ENCODE measurements at places on chromosomes 1 and 21.

DNA sequence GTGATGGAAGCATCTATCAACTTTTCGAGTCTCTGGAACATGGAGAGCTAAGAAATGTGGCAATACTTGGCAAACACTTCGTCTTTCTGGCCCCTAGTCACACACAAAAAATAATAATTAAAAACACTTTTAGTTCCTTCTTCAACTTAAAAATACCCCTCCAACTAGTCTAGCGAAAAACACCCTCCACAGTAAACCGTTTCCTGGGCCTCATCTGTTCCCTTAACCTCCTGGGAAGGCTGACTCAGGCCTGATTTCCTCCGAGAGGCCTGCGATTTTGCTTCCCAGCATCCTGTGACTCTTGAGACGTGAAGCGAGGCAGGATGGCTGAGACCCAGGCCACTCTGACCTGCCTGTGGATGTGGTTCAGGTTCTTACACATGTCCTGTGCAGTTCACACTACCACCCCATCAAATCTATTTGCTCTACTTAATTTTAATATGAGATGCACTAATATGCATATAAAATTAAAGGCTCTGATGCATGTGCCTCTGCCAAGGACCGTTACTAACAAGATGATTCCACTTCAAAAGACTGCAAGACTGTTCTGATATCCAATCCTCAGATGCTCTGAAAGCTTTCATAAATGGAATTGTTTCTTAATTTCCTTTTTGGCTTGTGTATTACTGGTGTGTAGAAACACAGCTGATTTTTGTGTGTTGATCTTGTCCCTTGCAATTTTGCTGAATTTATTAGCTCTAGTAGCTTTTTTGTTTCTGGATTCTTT lies 3.5 kb downstream of the NAV1 start:
- no peak for DNase-seq

DNA sequence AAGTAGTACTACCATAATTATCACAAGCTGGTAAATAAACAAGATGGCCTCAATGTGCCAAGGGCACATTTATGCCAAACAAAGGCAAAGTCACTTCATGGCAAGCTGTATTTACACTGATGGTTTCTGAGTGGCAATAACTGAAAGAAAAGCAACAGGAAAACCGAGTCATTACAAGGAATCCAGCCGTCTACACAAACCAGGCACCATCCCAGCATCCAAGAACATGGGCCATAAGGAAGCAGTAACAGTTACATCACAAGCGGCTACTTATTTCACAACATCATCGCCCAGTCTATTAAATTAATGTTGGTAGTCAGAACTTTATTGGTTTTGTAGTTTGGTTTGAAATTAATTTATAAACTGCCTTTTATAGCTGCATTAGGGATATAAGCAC lies 214.2 kb downstream of the RERE start:
- DNase-seq = no peak

- no peak for DNase-seq
These were observed 441.8 kb upstream of the CXADR start for GRCh38 chr21:17071093-17071492.

DNA sequence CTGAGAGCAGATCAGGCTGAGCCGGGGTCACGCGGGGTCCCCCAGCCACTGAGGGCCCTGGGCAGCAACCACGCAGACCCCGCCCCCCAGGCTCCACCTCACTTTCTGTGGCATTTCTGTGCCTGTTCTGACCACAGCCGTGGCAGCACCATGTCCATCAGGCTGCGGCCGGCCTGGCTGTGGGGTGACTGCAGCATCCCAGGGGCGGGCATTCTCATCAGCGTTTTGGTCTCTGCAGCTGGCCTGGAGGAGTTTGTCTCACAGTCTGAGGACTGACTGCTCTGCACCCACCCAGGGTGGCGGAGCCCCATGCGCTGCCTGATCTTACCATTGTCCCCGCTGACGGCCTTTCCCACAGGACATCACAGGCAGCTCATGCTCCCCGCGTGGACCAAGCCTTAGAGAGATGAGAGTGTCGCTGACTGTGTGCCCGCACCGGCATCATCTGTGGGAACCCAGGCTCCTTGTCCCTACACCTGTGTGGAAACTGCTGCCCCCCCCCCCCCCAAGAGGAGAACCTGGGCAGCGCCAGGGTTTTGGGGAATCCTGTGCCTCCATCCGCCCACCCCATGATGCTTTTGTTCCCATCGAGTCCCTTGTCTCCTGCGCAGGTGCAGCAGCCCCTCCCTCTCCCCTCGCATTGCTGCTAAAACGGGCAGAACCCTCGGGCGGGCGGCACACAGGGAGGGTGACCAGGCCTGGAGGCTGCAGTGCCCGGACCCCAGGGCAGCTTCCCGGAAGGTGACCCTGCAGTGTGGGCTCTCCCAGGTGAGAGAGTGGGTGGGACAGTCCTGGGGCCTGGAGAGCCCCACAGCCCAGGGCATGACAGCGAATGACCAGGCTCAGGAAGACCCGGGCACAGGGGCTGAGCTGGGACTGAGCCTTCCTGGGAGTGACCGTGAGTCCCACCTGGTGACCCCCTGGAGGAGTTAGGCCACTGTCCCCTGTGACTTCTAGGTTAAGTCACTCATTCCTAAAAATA lies 1.8 kb downstream of the KRTAP10-1 start:
- no peak for DNase-seq

GRCh38 chr1:155872527-155872926 lies 13.2 kb downstream of the SYT11 start:
- no peak for DNase-seq

- no peak for DNase-seq
These were observed 136.0 kb downstream of the IGSF21 start for GRCh38 chr1:18243503-18244175.

- no peak for DNase-seq
These were observed 250.0 kb downstream of the SPATA17 start for GRCh38 chr1:217881131-217881543.

DNA sequence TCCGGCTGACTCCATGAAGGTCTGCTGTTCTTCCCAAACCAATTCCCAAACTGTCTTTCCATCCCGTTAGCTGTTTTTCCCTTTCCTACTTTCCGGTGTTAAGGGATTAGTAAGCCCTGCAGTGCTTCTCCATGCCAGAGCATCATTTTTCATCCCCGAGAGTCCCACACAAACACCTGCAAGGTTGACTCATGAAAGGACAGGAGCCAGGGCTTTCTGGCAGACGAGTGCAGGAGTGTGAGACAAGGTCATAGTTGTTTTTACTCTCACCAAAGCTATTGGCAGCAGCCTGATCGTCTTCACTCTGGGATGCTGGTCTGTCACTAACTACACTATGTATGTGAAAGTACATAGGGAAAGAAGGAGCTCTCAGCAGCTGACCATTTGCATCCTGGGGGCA lies 10.2 kb upstream of the BECN2 start:
- DNase-seq = no peak

DNA sequence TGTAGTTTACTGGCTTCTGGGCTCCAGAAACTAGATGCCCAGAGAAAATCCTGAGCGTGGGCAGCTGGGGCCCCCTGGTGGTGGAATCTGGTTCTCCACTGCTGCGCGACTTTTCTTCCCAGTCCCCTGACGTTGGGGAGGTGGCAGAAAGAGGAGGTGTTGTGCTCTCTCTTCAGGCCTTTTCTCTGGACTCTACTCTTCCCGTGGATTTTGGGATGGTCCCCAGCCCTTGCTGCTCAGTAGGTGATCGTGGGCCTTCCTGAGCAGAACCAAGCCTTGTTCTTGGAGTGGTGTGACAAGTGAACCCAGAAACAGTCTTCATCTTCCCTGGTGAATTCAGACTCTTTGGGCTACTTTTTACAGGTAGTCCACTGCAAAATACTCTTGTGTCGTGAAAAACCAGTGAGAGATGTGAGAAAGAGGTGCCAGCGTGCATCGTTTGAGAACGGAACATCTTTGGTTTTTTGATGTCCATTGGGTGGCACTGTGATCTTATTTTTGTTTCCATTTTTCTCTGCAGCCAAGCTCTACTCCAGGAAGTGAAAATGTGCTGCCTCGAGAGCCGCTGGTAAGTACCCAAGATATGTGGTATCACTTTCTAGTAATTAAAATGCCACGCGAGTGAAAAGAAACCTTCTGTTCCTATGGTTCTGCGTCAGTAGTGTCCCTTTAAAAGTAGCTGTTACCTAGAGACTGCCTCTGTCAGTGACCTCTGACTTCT lies 20.2 kb downstream of the PEX14 start:
- peak; percentile 39 for DNase-seq

- DNase-seq = no peak
These were observed 8.1 kb downstream of the NGF start for GRCh38 chr1:115329965-115330364.

DNA sequence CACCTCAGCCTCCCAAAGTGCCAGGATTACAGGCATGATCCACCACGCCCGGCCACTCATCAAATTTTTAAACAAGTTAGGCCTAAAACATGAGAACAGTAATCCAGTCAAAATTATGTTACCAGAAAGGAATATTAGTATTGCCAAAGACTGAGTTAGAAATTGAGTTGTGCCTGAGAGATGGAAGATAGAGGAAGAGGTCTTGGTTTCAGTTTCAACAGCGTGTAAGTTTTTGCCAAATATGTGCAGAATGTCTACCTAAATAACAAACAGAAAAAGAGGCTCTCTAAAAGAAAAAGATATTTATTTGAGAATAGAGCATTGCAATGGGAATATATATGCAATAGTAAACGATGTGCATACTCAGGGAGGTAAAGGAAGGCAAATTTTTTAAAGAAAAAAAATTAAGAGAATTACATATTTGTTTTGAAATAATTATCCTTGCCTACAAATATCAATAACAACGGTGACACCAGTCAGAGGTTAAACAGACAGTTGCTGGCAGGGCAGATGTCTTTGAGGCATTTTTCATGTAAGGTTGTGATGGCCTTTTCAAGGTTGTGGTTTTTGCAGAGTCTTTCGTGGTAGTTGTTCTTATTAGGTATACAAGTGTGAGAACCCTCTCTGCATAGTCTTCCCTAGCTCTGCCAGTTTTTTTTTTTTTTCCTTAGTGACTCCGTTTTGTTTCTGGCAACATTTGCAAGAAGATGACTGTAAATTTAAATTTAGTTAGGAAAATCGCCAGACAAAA lies 2.2 kb upstream of the CD1B start:
- DNase-seq = no peak

DNA sequence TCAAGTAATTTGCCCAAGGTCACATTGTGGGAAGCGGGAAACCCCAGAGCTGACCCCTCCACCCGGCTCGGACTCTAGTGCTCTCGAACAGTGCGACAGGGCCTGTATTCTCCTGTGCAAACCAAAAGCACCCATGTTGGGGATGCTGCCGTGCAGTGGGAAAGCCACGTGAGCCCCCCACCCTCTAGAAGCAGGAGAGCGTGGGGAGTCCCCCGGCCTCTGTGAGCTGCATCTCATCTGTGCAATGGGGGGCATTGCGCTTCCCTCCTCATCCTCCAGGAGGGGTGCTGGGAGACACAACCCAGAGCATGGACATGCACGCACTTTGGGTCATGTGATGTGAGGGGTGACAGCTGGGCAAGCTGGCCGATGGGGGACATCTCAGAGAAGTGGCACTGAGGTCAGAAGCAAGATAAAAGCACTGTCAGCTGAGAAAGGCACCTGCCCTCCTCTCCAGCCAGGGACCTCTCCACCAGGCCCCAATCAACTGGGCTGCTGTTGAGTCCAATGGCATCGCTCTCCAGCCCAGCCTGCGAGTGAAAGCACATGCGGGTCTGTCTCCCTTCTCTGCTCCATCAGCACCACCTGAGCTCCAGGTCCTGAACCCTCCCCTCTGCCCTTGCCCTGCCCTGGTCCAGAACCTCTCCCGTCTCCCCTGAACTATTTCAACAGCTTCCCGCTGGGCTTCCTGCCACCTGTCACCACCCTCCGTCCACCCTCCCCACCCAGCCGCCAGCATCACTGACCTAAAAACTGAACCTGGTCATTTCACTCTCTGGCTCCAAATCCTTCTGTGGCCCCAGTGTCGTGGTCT lies 76.4 kb upstream of the IFFO2 start:
- DNase-seq = no peak

DNA sequence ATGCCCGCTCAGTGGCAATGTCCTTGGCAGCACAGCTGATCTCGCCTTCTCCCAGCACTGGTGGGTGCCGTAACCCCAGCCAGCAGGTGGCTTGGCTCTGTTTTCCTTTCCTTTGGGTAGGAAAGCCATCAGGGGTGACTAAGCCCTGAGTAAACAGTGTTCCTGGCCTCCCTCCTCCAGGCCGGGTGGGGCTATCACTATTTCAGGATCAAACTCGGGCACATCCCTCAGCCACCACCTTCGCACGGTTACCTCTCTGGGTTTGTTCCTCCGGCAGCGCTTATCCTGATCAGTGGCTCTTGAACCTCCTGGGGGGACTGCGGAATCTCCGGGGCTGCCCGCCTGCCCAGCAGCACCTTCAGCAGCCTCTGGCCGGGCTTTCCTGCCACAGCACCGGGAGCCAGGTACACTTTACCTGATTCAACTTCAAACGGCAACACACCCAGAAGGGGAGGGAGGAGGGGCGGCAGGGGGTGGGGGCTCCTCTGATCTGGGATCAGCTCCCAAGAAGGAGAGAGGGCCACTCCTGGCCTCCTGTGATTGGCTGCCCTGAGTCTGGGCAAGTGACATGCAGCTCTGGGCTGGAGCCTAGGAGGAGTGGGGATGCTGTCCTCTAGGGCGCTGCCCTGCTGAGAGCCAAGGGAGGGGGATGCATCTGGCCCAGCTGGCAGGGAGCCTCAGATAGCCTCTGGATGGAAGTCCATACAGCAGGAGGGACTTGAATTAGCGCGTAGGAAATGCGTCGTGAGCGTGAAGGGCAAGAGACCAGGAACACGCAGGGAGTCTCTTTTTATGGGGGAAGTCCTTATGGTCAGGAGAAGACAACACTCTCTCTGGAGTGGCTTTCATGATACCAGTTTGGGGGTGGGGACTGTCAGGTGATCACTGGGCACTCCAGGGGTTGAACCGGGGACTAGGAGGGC lies at the start of gene ASCL5:
Gene ASCL5, minus strand, starts transcription at position 353 of the 923 bp plus-strand sequence. CDS start 11,812 bp downstream, outside the sequence.
- DNase-seq = no peak

- DNase-seq = no peak
These were observed 79.8 kb upstream of the HAO2 start for GRCh38 chr1:119288751-119289150.

DNA sequence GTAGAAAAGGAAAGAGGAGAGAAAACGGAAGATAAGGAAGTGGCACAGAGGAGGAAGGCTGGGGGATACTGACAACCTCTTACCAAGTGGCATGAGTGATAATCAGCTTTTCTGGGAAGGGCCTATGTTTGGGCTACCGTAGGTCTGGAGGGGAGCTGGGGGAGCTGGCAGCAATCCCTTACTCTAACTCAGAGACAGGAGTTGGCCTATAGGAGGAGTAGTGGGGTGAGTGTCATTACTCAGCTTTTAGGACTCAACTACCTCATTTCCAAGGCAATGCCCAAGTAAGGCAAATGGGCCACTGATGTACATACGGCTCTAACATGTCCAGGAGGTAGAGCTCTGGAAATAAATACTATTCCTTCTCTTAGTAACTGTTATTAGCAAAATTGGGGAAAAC lies 48.7 kb upstream of the DMRTA2 start:
- DNase-seq = no peak
